Astrocyte (in vitro differentiated cells and primary cell): ENCODE measurements at places on chromosomes 6 and 20.

GRCh38 chr6:73180076-73180738, 45.1 kb downstream of the KHDC1L start:
- H3K36me3 ChIP-seq: no peaks in the 10 kb centered on the region
- no peaks in the 10 kb centered on the region for H3K27me3 ChIP-seq
- H3K4me1 ChIP-seq: peaks cover 10% of the 10 kb centered on the region
- no peak overlapping the region for H3K27ac ChIP-seq
- peak; percentile 32 for DNase-seq

GRCh38 chr20:219290-220115, 7.6 kb upstream of the DEFB129 start:
- DNase-seq: no peak
- no peak overlapping the region for H3K27ac ChIP-seq
- H3K4me3 ChIP-seq: no peak overlapping the region
- H3K4me1 ChIP-seq: no peaks in the 10 kb centered on the region
- H3K36me3 ChIP-seq: no peaks in the 10 kb centered on the region
- H3K27me3 ChIP-seq: no peaks in the 10 kb centered on the region

DNA sequence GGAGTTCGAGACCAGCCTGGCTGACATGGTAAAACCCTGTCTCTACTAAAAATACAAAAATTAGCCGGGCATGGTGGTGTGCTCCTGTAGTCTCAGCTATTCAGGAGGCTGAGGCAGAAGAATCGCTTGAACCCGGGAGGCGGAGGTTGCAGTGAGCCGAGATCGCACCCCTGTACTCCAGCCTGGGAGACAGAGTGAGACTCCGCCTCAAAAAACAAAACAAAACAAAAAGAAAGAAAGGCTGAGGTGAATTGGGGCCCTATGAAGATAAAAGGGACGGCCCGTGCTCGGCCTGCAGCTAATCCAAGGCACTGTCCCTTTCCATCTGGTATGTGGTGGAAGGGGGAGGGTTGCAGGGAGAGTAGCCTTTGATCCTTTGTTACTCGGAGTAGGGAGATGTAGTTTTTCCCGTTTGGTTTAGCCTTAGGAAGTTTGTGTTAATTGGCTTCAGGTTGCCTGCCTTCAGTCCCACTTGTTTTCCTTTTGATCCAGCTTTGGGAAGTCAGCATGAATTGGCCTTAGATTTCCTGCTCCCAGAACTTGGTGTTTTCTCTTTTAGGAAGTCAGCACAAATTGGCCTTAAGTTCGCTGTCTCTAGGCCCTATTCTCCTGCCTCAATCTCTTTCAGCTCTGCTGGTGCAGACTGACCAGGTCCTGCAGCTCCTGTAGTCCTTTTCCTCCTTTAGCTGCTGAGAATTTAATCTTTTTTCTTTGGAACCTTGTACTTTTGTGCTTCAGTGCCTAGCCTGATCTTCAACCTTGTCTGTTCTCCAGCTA, 36.1 kb upstream of the PAQR8 start:
- no peaks in the 10 kb centered on the region for H3K4me1 ChIP-seq
- H3K27ac ChIP-seq: no peak overlapping the region

DNA sequence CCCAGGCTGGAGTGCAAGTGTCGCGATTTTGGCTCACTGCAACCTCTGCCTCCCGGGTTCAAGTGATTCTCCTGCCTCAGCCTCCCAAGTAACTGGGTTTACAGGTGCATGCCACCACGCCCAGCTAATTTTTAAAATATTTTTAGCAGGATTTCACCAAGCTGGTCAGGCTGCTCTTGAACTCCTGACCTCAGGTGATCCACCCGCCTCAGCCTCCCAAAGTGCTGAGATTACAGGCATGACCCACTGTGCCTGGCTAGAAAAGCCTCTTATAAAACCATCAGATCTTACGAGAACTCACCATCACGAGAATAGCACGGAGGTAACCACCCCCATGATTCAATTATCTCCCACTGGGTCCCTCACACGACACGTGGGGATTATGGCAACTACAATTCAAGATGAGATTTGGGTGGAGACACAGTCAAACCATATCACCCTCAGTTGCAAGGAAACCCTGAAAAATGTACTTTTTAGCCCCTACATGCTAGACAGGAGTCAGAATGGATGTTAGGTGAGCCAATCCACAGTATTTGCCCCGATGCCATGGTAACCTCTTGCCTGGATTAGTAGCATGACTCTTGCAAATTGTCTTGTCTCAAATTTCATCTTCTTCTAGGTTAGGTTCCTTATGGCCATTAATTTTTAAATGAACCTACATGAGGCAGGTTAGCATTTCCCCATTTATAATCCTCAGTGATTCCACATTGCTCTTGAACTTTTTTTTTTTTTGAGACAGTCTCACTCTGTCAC, 17.1 kb upstream of the SASH1 start:
- no peak overlapping the region for H3K4me3 ChIP-seq
- no peak for DNase-seq
- H3K27ac ChIP-seq: no peak overlapping the region
- peaks cover 21% of the 10 kb centered on the region for H3K4me1 ChIP-seq
- H3K27me3 ChIP-seq: no peaks in the 10 kb centered on the region
- no peaks in the 10 kb centered on the region for H3K36me3 ChIP-seq

- no peak overlapping the region for H3K27ac ChIP-seq
- no peaks in the 10 kb centered on the region for H3K4me1 ChIP-seq
- DNase-seq: no peak
- H3K36me3 ChIP-seq: no peaks in the 10 kb centered on the region
Measured at GRCh38 chr20:40913224-40914185, 115.1 kb upstream of the TOP1 start.

DNA sequence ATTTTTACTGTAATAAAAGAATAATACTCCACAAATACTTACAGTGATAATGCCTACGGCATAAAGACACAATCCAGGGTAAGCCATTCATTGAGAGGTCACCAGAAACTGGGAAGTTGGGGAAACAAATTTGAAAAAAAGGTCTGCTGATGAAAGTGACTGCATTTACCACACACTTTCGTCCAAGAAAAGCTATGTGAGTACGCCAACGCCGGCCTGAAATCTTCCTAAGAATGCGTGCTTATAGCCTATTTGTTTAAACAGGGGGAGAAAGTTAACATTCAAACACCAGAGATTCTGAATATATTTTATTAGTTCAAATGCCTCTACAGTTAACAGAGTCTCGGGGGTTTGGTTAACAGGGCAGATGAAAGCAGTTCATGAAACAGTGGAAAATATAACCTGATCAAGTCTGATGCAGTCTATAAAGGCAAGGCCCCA, 657 bp upstream of the LTV1 start:
- peaks cover 27% of the 10 kb centered on the region for H3K36me3 ChIP-seq
- H3K27me3 ChIP-seq: no peaks in the 10 kb centered on the region
- peaks cover 9% of the 10 kb centered on the region for H3K4me1 ChIP-seq
- peak overlapping the region; percentile 93 for H3K27ac ChIP-seq
- DNase-seq: peak; percentile 53
- peak overlapping the region; percentile 77 for H3K4me3 ChIP-seq

GRCh38 chr6:111478749-111479148, 4.3 kb downstream of the REV3L start:
- no peak for DNase-seq
- no peak overlapping the region for H3K4me3 ChIP-seq
- H3K4me1 ChIP-seq: peaks cover 29% of the 10 kb centered on the region
- H3K27me3 ChIP-seq: no peaks in the 10 kb centered on the region

- peaks cover 39% of the 10 kb centered on the region for H3K4me1 ChIP-seq
- no peaks in the 10 kb centered on the region for H3K36me3 ChIP-seq
- no peaks in the 10 kb centered on the region for H3K27me3 ChIP-seq
- peak; percentile 56 for DNase-seq
Measured at GRCh38 chr6:111806561-111807497, 66.4 kb downstream of the FYN start.

- no peak overlapping the region for H3K4me3 ChIP-seq
- no peak overlapping the region for H3K27ac ChIP-seq
- no peaks in the 10 kb centered on the region for H3K36me3 ChIP-seq
Measured at GRCh38 chr20:39986173-39986904, 702.7 kb downstream of the MAFB start.

- DNase-seq: peak; percentile 40
- H3K4me1 ChIP-seq: peaks cover 13% of the 10 kb centered on the region
- no peaks in the 10 kb centered on the region for H3K36me3 ChIP-seq
- peak overlapping the region; percentile 90 for H3K27ac ChIP-seq
- H3K27me3 ChIP-seq: no peaks in the 10 kb centered on the region
- peak overlapping the region; percentile 99 for H3K4me3 ChIP-seq
Measured at GRCh38 chr6:7108196-7108963, 619 bp downstream of the RREB1 start.

- H3K4me3 ChIP-seq: no peak overlapping the region
- no peak for DNase-seq
- peak overlapping the region; percentile 15 for H3K27ac ChIP-seq
Measured at GRCh38 chr6:2819115-2819514, 22.5 kb downstream of the SERPINB1 start.

GRCh38 chr20:42686057-42686456, 503.6 kb downstream of the PTPRT start:
- H3K4me1 ChIP-seq: no peaks in the 10 kb centered on the region
- H3K36me3 ChIP-seq: no peaks in the 10 kb centered on the region
- no peak for DNase-seq
- H3K27me3 ChIP-seq: no peaks in the 10 kb centered on the region

DNA sequence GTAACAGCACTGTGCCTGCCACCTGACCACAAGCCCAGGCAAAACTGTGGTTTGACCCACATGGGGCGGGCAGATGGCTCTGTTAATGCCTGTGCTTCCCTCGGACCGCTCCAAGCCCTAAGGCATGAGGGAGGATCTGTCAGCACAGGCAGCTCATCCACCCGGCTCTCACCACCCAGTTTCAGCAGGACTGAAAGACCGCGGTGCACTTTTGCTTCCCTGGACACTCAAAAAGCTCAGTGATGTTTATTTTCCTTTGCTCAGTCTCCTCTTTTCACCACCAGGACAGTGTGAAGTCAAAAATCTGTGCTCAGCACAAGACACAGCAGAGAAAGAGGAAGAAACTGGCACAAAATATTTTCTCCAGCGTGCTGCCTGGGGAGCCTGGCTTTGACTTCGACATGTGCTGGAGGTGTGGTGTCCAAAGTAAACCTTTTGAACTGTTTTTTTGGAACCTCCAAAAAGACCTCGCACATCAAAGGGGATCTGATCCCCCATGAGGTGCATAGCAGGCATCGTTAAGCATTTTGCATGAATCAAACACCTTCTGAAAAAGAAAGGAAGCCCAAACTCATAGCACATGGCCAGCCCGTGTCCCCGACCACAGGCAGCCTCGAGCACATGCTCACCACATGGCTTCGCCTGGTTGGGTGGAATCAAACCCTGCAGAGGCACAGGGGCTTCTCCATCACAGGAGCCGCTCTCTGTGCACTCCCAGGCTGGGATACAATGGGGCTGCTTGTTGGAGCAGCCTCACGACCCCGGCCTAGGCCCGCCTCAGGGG, 441.7 kb upstream of the JARID2 start:
- no peak for DNase-seq
- no peaks in the 10 kb centered on the region for H3K36me3 ChIP-seq

DNA sequence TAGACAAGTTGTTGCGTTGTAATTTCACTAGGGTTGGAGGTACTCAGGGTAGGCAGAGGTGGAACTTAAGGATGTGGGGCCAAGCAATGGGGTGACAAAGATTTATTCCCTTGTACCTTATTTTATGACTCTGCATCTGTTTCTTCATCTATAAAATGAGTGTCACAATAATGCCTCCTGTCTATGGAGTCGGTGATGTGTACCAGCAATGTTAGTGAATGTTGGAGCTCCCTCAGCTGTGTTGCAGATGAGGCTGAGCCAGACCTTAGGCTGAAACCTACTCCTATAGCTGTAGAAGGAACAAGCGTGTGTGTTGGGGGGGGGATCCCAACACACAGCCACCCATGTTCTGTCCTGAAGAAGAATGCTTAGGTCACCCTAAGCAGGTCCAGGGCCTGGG, 4.5 kb downstream of the UBE2C start:
- no peaks in the 10 kb centered on the region for H3K36me3 ChIP-seq
- H3K4me1 ChIP-seq: peaks cover 8% of the 10 kb centered on the region
- no peak overlapping the region for H3K4me3 ChIP-seq
- DNase-seq: no peak
- H3K27ac ChIP-seq: no peak overlapping the region

DNA sequence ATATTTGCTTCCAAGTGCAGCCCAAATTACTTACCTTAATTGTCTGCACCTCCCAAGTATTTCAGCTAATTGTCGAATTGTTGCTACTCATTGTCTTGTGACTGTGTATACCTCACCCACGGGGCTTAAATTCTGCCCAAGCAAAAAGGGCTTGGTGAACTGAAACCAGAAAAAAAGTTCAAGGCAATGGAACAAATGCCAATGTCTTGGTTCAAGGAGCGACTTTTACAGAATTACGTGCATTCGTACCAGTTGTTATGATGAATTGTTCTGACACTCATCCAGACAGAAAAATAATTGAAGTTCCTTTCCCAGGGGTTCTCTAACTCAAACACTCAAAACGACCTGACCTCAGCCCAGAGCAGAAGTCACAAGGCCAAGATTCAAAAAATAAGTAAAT, 13.9 kb upstream of the PXDC1 start:
- H3K36me3 ChIP-seq: no peaks in the 10 kb centered on the region
- H3K27me3 ChIP-seq: peaks cover under 1% of the 10 kb centered on the region

- peak overlapping the region; percentile 10 for H3K27ac ChIP-seq
- no peak overlapping the region for H3K4me3 ChIP-seq
- DNase-seq: peak; percentile 94
- peaks cover 4% of the 10 kb centered on the region for H3K4me1 ChIP-seq
Measured at GRCh38 chr20:21315138-21315537, 12.0 kb downstream of the XRN2 start.

- no peak overlapping the region for H3K27ac ChIP-seq
- no peaks in the 10 kb centered on the region for H3K27me3 ChIP-seq
- no peaks in the 10 kb centered on the region for H3K36me3 ChIP-seq
- no peak for DNase-seq
- no peak overlapping the region for H3K4me3 ChIP-seq
Measured at GRCh38 chr20:6282642-6283041, 159.8 kb upstream of the FERMT1 start.

GRCh38 chr6:118761645-118762044, 110.3 kb upstream of the CEP85L start:
- DNase-seq: no peak
- H3K36me3 ChIP-seq: no peaks in the 10 kb centered on the region
- no peak overlapping the region for H3K4me3 ChIP-seq
- no peaks in the 10 kb centered on the region for H3K4me1 ChIP-seq
- no peak overlapping the region for H3K27ac ChIP-seq

GRCh38 chr20:30288346-30288745, 969.1 kb upstream of the DEFB115 start:
- H3K27ac ChIP-seq: peak overlapping the region; percentile 26
- H3K4me3 ChIP-seq: no peak overlapping the region
- no peaks in the 10 kb centered on the region for H3K27me3 ChIP-seq
- H3K36me3 ChIP-seq: no peaks in the 10 kb centered on the region

GRCh38 chr20:19254956-19255355, 42.5 kb downstream of the SLC24A3 start:
- no peak for DNase-seq
- no peaks in the 10 kb centered on the region for H3K36me3 ChIP-seq
- no peaks in the 10 kb centered on the region for H3K27me3 ChIP-seq
- H3K4me3 ChIP-seq: no peak overlapping the region
- no peak overlapping the region for H3K27ac ChIP-seq
- H3K4me1 ChIP-seq: no peaks in the 10 kb centered on the region
